Activated CD8-positive, alpha-beta T cell treated with anti-CD3 and anti-CD28 coated beads for 36 hours (primary cell): ENCODE measurements at places on chromosomes 6 and 20. TPM values are rescaled to one million over a fixed set of nuclear protein-coding genes. Genes with fewer than 3 reads are reported as not detected.

ARG1 gene
- not detected for total RNA-seq

DNA sequence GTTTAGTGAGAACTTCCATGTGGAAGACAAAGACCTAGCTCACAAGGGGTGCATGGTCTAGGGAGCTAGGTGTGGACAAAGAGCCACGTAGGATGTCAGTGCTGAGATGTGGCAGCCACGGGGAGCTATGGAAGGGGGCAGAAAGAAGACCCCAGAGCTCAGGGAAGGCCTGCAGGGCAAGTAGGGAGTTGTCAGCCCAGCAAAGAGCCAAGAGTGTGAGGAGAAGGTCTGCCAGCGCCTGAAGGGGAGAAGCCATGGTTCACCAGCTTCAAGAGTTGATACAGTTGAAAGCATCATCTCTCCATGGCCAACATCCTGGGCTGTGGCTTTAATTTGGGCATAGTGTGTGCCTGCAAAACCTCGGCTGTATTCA lies 95.6 kb downstream of the CDH26 start:
- DNase-seq: no peak

DNA sequence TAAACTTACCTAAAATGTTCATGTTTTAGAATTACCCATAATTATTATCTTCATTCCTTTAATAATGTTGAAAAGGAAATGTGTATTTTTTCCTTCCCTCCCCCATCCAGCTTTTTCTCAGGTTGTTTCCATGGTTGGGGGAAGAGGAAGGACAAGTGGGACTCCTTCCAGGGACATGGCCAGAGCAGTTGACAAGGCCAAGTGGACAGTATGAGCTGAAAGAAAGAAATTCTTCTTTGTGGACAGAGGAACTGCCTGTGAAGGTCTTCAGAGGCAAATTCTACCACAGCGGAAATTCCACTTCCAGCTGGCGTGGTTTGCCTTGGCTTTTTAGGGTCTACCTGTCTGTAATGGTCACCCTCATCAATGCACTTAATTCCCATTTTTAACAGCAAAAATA lies 33.8 kb downstream of the RIN2 start:
- DNase-seq: no peak

- DNase-seq: peak; percentile 46
These were observed 41.1 kb upstream of the FANCE start for GRCh38 chr6:35411066-35411465.

DNA sequence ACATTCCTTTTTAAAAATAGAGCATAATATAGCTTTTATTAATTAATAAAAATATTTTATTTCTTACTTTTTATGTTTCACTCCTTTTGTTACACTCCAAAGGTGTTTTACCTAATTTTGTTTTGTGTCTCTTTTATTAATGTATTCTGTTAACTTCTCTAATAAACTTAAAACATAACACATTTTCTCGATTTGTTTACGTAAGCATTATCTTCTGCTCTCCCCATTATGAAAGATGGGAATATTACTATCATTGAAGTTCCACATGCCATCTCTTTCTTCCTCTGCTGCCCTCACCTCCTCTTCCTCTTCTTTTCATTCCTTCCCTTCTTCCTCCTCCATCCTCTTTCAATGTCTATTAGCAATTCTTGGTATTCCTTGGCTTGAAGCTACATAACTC lies 85.0 kb upstream of the HCRTR2 start:
- DNase-seq: no peak

DNA sequence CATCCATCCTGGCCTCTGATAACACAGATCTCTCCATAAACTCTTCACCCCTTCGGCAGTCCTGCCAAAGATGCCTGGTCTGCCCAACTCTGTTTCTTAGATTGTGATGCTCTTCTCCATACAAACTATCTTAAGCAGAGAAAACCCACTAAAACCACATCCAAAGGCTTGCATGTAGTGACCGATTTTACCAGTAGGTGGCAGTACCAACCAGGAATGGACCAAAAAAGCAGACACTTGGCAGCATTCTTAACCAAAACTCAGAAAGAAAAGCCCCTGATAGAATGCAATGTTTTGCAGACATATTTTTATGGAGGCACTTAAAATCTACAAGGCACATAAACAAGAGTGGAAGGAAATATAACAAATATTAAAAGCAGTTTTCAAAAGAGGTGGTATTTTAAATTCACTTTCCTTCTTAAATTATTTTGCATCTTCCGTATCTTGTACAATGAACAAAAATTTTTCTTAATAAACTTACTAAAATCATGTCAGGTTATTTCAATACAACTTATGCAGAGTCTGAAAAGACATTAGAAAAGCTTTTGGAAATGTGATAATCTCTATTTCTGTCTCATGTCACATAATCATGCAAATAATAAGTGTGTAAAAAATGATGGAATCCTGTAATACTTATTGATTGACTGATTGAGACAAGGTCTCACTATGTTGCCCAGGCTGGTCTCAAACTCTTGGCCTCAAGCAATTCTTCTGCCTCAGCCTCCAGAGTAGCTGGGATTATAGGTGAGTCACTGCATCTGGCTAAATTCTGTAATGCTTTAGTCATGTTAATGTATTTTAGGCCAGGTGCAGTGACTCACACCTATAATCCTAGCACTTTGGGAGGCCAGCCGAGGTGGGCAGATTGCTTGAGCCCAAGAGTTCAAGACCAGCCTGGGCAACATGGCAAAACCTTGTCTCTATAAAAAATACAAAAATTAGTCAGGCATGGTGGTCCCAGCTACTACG lies 29.4 kb downstream of the LRP11 start:
- peak; percentile 82 for DNase-seq

DNA sequence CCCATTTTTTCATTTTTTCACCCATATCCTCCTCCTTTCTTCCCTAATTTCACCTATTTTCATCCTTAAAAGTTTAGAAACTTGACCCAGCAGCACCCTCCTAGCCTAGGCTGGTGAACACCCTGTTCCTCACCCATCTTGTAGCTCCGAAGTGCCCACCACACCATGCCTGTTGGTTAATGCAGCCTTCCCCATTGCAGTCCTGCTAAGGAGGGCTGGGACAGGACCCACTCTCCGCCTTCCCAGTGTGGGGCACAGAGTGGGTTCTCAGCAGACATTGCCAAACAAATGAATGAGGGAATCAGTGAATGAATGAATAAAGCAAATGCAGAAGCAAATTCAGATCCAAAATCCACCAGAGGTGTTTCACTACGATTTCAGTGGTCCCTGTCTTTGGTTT lies 45.7 kb downstream of the CTCFL start:
- DNase-seq: no peak

DNA sequence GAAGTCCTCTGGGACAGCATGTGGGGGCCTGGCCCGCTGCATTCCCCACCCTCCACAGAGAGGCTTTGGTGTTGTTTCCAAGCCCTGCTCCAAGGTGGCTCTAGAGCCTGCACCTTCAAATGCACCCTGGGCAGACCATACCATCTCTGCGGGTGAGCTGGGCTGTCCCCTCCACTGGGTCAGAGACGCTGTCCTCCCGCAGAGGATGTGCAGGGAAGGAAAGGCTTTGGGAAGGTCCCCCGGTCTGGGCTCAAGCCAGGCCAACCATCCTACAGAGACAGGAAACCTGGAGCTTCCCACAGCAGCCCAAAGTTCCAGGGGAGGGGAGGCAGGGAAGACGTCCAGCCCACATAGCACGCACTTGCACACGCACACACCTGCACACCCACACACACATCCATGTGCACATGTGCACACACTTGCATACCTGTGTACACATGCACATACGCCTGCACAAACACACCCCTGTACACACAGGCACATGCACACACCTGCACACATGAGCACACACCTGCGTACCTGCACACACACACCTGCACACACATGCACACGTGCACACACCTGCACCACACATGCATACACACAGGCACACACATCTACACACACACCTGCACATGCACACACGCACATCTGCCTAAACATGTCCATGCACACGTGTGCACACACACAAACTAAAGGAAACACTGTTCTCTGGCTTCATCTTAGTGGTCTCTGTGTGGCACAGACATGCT lies 155.4 kb downstream of the ERMARD start:
- no peak for DNase-seq

MYBL2 gene
- 96.4 TPM for total RNA-seq

DNA sequence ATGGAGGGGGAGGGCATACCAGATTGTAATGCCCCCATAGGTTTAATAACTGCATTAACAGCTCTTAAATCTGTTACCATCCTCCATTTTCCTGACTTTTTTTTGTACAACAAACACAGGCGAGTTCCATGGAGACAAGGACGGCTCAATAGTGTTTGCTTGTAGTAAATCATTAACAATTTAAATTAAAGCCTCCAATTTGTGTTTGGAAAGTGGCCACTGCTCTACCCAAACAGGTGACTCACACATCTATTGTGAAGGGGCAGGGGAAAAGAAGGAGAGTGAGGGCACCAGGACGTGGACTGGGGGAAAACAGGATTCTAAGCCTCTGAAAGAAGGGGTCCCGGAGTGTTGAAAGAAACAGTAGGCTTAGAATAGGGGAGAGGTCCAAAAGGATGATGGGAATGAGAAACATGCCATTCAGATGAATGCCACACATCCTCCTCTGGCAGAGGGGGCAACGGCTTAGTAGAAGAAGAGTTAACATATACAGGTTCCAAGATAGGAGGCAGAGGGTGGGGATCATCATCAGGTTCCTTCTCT lies 6.9 kb downstream of the GLYATL3 start:
- no peak for DNase-seq

DNA sequence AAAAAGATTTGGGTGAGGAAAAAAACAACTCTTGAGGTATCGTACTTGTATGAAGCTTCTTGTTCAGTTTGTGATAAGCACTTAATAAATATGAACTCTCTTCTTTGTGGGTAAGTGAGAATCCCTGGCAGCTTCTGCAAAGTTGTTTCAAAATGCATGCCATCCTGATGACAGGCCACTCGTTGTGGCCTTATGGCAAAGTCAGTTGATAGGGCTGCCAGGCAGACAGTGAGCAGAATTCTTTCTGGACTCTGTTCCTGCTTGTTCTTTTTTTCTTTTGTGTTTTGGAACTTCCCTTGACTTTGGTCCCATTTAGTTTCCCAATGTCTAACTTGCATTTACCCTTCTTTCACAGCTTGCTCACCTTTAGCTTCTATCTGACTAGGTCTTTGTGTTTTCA lies 983.5 kb upstream of the FLRT3 start:
- no peak for DNase-seq

PLCB4 gene
- not detected for total RNA-seq

FNDC11 gene
- 0.27 TPM for total RNA-seq

GRCh38 chr20:44087857-44088120 lies 99.2 kb downstream of the JPH2 start:
- DNase-seq: no peak

GRCh38 chr6:84756466-84756865 lies 7.9 kb downstream of the TBX18 start:
- no peak for DNase-seq

LRRC1 gene
- total RNA-seq: 1.9 TPM

APCDD1L gene
- total RNA-seq: not detected

DNA sequence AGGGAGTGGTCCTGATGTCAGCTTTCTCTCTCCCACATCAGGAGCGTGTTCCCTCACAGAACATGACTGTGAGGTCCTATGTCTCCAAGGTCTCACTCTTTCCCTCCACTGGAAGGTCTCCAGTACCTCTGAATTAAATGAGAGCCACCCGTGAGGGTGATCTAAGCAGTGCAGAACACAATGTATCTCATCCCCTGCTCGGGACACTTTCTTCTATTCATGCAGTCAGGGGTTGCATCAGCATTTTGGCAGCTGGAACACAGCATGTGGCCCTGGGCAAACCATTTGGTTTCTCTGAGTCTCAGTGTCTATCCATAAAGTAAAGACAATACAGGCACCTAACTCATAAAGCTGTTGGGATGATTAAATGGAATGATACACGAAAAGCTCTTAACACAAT lies 34.2 kb downstream of the MAFB start:
- DNase-seq: no peak

TAF8 gene
- total RNA-seq: 42.3 TPM

DNA sequence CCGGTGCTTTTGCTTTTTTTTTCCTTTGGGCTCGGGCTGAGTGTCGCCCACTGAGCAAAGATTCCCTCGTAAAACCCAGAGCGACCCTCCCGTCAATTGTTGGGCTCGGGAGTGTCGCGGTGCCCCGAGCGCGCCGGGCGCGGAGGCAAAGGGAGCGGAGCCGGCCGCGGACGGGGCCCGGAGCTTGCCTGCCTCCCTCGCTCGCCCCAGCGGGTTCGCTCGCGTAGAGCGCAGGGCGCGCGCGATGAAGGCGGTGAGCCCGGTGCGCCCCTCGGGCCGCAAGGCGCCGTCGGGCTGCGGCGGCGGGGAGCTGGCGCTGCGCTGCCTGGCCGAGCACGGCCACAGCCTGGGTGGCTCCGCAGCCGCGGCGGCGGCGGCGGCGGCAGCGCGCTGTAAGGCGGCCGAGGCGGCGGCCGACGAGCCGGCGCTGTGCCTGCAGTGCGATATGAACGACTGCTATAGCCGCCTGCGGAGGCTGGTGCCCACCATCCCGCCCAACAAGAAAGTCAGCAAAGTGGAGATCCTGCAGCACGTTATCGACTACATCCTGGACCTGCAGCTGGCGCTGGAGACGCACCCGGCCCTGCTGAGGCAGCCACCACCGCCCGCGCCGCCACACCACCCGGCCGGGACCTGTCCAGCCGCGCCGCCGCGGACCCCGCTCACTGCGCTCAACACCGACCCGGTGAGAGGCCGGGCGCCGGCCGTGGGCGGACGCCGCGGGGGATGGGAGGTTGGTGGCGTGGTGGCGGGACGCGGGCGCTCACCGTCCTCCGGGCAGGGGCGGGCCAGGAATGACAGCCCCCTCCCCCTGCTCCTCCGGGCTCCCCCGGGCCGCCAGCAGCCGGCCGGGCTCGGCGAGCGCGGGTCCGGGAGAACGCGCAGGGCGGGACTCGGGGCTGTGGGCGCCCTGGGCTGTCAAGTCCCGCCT lies 606 bp downstream of the ID4 start:
- no peak for DNase-seq

DNA sequence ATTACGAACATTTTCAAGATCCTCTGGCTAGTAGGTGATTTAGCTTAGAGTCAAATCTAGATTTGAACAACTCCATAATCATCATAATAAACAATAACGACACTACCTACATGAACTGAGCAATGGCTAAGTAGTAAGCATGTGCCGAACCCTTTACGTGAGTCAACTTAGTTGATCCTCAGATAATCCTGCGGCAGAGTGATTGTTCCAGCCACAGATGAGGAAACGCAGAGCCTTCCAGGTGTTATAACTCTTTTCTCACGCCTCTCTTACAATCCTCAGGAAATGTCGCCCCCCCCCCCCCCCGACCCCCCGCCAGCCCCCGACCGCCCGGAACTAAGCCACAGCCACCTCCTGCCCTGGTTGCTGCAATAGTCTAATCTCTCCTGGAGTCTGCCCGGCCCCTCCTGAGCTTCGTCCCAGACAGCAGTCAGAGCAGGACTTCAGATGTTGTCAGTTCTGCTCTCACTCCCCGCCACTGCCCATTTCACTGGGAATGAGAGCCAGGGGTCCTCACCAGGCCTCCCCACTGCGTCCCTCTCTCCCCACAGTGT lies 141.5 kb upstream of the AGPAT4 start:
- DNase-seq: no peak

DNA sequence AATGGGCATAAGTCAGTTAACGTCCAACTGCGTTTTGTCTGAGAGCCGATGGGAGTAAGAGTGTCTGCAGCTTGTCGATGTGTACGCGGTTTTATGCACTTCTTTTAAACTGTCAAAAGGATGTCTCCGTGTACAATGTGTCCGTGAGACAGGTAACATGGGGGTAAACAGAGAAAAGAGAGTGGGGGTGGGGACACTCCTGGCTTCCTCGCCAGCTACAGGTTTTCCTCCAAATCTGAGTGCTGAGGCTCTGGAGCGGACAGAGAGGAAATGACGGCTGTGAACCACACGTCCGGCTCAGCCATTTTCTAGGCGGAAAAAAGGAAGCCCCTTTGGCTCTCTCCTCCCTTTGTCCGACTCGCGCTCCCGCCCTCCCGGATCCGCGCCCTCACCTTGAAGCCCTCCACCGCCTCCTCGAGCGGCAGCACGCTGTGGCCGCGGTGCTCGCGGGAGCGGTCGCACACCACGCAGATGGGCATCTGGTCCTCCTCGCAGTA lies 916 bp downstream of the TRIM27 start:
- DNase-seq: peak; percentile 54

EFHC1 gene
- total RNA-seq: 2.1 TPM
